Activated T-cell treated with anti-CD3 and anti-CD28 coated beads, Interleukin-2, amount 50 U/mL, for 72 hours (primary cell): ENCODE measurements at places on chromosomes 12 and 14. TPM values are rescaled to one million over a fixed set of nuclear protein-coding genes. Genes with fewer than 3 reads are reported as not detected.

DNA sequence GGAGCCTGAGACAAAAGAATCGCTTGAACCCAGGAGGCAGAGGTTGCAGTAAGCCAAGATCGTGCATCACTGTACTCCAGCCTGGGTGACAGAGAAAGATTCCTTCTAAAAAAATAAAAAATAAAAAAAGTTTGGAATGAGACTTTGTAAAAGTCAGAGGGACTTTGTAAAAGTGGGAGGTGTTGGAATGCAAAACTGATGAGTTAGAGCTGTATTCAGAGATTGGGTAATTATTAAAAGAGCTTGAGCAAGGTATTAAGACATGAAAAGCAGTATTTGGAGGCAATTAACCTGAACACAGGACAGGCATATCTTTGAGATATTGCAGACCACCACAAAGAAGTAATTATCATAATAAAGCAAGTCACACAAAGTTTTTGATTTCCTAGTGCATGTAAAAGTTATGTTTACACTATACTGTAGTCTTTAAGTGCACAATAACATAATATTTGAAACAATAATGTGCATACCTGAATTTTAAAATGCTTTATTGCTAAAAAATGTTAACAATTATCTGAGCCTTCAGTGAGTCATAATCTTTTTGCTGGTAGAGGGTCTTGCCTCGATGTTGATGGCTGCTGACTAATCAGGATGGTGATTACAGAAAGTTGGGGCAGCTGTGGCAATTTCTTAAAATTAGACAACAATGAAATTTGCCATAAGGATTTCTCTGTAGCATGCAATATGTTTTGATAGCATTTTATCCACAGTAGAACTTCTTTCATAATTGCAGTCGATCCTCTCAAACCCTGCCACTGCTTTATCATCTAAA, 33.1 kb downstream of the PHLDA1 start:
- H3K27ac ChIP-seq, result no peak overlapping the region
- peaks cover 2% of the 10 kb centered on the region for H3K36me3 ChIP-seq
- H3K27me3 ChIP-seq, result no peaks in the 10 kb centered on the region
- peaks cover 27% of the 10 kb centered on the region for H3K4me1 ChIP-seq
- H3K4me3 ChIP-seq, result no peak overlapping the region
- DNase-seq, result no peak

CABP1 gene
- total RNA-seq, result not detected

DNA sequence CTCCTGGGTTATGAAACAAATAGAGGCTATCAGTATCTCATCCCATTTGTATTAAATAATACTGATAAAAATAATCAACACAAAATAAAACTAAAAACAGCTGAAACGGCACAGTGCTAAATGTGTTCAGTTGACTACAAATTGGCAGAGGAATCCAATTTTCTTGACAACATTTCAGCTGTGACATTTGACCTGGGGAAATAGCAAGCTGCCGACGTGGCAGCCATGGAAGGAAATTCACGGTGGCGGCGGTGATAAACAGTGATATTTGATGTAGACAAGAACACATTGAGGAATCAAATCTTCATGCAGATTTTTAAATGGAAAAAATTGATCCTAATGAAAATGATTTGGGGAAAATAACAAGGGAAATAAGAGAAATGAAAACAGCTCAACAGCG, 159.1 kb upstream of the RTL1 start:
- H3K4me1 ChIP-seq, result no peaks in the 10 kb centered on the region
- H3K27me3 ChIP-seq, result peaks cover 8% of the 10 kb centered on the region
- no peak for DNase-seq

PTPRQ gene
- not detected for total RNA-seq

DNA sequence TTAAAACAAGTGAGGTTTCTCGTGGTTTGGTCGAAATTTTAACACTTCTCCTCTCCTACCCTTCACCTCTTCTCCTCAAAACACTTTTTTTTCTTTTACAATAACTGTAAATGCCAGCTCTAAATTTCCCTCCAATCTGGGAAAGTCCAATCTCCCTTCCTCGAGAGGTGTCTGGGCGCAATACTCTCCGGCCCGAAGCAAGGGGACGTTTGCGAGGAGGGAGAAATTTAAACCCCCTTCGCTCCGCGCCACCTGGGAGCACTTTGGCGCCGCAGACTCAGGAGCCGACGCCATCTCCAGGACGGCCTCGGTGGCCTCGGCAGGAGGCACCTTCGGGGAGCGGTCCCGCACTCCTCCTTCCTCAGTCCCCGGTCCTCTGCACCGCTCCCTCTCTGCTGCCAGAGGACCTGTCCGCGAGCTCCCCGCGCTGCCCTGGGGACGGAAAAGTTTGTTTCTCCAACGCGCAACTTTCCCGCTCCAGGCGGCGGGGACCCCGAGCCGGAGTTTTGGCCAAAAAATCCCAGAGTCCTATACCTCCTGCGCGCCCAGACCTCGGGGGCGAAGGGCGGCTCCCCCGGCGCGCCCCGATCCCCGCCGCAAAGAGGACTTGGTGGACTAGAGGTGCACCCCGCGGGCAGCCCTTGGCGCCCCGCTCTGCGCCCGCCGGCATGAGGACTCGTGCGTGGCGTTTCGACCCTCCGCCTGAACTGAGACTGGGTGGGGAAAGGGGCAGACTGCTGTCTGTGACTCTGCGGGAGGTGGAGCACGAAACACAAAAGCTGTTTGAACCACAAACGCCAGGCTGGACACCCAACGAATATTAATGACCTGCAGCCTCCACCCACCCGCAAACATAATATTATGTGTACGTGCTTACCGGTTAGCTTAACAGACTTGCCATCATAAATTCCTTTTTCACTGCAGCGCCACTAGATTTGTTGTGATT, 95.2 kb upstream of the HMGA2 start:
- H3K27me3 ChIP-seq, result peaks cover 68% of the 10 kb centered on the region
- no peak for DNase-seq
- H3K4me3 ChIP-seq, result peak overlapping the region; percentile 65
- H3K36me3 ChIP-seq, result no peaks in the 10 kb centered on the region
- peaks cover 4% of the 10 kb centered on the region for H3K4me1 ChIP-seq
- no peak overlapping the region for H3K27ac ChIP-seq

TEP1 gene
- total RNA-seq, result 40.2 TPM

PPP1R1A gene
- not detected for total RNA-seq

DNA sequence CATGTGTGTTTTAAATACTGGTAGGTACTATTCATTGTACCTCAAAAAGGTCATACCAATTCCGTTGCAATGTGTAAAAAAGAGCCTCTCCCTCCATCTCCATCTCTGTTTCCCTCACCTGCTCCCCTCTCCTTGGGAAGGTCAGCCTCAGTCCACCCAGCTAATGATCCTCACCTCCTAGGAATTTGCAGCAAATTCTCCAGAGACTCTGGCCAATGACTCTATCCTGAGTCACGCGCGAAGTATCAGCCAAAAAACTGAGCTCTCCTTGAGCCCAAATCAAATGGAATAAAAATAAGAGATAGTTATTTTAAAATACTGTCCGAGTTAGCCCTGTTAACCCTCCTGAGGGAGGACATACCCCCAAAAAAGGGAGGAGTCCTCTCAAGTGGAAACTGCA, 148.4 kb downstream of the DPF3 start:
- H3K4me1 ChIP-seq, result no peaks in the 10 kb centered on the region

GRCh38 chr12:57514720-57515407, 5.5 kb downstream of the DDIT3 start:
- DNase-seq, result no peak
- peak overlapping the region; percentile 99 for H3K27ac ChIP-seq
- H3K4me1 ChIP-seq, result peaks cover 30% of the 10 kb centered on the region
- H3K4me3 ChIP-seq, result no peak overlapping the region
- H3K27me3 ChIP-seq, result no peaks in the 10 kb centered on the region

DNA sequence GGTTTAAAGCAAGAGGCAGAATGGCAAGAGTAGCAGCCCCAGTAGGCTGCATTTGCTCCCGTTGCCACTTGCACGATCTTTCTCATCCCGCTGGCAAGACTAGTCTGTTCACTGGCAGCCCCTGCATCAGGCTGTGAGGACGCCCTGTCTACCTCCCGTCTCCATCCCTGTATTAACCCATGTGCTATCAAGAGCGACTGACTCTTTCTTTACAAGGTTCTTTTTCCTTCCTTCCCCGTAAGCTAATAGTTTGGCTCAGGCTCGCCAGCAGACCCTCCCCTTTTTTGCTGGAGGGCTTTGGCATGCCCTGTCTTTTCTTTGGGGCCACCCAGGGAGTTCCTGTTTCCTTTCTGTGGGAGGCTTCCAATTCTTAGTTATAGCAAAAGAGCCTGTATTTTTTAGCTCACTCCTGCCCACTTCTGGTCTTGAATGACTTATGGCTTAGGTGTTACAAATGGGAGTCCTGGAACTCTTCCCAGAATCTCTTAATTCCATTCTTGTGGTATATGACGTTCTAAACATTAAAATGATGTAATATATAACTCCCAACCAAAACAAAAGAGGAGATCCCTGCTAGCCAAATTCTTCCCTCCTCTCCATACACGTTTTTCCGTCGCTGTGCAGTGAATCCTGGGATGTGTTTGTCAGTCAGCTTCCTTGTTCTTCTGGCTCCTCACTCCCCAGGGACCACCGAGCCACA, 149.0 kb downstream of the PRKCH start:
- H3K27me3 ChIP-seq, result no peaks in the 10 kb centered on the region
- H3K4me3 ChIP-seq, result peak overlapping the region; percentile 88
- peaks cover 18% of the 10 kb centered on the region for H3K36me3 ChIP-seq
- peak overlapping the region; percentile 94 for H3K27ac ChIP-seq

DNA sequence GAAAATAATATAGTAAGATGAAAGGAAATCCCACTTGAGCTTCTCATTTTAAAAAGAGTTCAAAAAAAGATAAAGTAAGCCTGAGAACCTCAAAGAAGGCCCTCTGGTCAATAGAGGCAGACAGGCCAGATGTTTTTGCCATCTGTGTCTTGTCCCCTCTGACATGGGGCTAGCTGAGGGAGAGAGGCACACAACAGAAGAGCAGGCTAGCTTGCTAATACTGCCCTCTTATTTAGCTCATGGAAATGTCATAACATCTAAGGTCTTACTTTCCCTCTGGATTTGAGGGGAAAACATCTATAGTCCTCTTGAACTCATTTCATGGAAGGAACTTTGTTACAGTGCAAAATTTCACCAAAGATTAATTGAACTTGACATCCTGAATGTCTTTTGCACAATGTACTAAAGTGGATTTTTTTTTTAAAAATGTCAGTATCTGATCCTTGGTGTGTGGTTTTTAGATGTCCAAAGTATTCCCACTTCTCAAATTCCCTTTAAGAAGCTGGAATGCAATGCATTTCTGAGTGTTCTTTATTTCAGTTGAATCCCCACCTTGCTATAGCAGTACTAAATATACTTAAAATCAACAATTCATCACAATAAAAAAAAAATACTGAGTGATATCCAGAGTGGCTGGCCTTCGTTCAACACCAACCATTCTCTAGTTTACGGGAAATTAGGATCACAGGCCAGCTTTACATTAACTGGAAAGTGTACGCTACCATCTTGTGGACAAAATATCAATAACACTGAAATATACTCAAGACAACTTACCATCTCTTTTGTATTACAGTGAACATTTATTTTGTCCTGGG, 176.7 kb downstream of the PAH start:
- H3K4me3 ChIP-seq, result no peak overlapping the region
- no peaks in the 10 kb centered on the region for H3K27me3 ChIP-seq
- H3K36me3 ChIP-seq, result no peaks in the 10 kb centered on the region
- H3K27ac ChIP-seq, result no peak overlapping the region

DNA sequence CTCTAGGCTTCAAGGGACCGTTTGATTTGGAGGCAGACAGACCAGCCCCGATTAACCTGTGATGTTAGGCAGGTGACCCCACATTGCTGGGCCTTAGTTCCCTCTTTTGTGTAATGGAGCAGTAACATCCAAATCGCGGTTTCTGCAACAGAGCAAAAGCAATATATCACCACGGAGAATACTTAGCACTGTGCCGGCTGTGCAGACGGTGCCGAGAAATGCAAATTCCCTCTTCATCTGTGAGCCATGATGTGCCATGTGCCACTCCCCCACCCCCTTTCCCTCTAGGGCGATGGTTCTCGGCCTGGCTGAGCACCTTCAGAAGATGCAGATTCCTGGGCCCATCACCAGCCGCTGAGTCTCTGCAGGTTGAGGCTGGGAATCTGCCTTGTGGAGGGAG, 10.9 kb downstream of the BCL7A start:
- H3K4me3 ChIP-seq, result no peak overlapping the region
- no peak for DNase-seq
- no peaks in the 10 kb centered on the region for H3K27me3 ChIP-seq
- peaks cover 22% of the 10 kb centered on the region for H3K4me1 ChIP-seq
- no peak overlapping the region for H3K27ac ChIP-seq

DNA sequence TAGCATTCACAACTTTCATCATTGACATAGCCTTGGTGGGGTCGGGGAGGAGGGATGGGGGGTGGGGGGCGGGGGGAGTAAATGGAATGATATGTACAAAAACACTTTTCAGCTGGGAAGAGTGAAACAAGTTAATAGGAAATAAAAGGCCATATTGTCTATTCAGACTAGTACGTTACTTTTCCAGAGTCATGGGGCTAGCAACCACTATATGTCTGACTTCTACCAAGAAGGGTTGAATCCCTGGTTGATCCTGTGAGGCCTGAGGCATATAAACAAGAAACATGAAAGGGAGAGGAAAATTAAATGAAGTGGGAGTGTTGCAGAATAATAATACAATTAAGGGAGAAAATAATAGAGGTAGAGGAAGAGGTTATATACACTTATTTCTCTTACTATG, 225.5 kb downstream of the ERC1 start:
- H3K27ac ChIP-seq, result no peak overlapping the region
- peaks cover 21% of the 10 kb centered on the region for H3K4me1 ChIP-seq
- no peak overlapping the region for H3K4me3 ChIP-seq
- H3K36me3 ChIP-seq, result peaks cover 3% of the 10 kb centered on the region
- no peaks in the 10 kb centered on the region for H3K27me3 ChIP-seq

GRCh38 chr14:105165761-105166485, 2.7 kb downstream of the JAG2 start:
- no peak overlapping the region for H3K27ac ChIP-seq
- H3K4me1 ChIP-seq, result peaks cover 13% of the 10 kb centered on the region
- peaks cover 8% of the 10 kb centered on the region for H3K27me3 ChIP-seq
- no peak overlapping the region for H3K4me3 ChIP-seq
- no peak for DNase-seq

DNA sequence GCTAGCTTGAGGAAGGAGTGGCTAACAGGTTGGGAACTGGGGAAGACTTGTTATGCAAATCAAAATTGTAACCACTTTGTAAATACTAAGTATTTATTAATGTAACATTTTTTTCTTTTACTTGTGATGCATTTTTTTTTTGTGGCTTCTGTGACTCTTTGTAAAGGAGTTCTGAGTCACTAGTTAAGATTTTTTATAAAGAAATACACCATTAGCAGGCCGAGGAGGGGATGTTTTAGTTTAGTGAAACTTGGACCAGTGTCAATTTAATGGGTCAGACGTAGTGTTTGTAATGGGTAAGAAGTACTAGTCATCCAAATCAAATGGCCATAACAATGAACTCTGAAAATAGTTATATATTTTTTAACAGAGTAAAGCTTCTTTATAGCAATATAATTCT, 43.1 kb downstream of the AKAP6 start:
- DNase-seq, result no peak
- no peaks in the 10 kb centered on the region for H3K27me3 ChIP-seq
- H3K27ac ChIP-seq, result no peak overlapping the region
- peaks cover 7% of the 10 kb centered on the region for H3K4me1 ChIP-seq
- no peak overlapping the region for H3K4me3 ChIP-seq
- no peaks in the 10 kb centered on the region for H3K36me3 ChIP-seq

GRCh38 chr14:37170993-37171392, 1.4 kb downstream of the SLC25A21 start:
- peaks cover 15% of the 10 kb centered on the region for H3K27me3 ChIP-seq
- no peaks in the 10 kb centered on the region for H3K4me1 ChIP-seq
- DNase-seq, result no peak
- no peak overlapping the region for H3K4me3 ChIP-seq
- no peak overlapping the region for H3K27ac ChIP-seq

GRCh38 chr12:132445884-132446632, 43.9 kb upstream of the FBRSL1 start:
- H3K4me1 ChIP-seq, result peaks cover 47% of the 10 kb centered on the region
- no peaks in the 10 kb centered on the region for H3K27me3 ChIP-seq
- H3K27ac ChIP-seq, result peak overlapping the region; percentile 100
